Breast epithelium (tissue), 4 donors: ENCODE measurements at places on chromosomes 16 and 17. TPM values are rescaled to one million over a fixed set of nuclear protein-coding genes. Genes with fewer than 3 reads are reported as not detected.

Gene HOXB2
- total RNA-seq, result 19.6 TPM

Gene PIMREG
- total RNA-seq, result not detected

Gene KRT39
- not detected for total RNA-seq

Gene TBC1D3G
- not detected for total RNA-seq

Gene ABCA9
- 92.7 TPM for total RNA-seq

- H3K4me3 ChIP-seq, result no peak overlapping the region
- H3K36me3 ChIP-seq, result no peaks in the 10 kb centered on the region
- H3K4me1 ChIP-seq, result no peaks in the 10 kb centered on the region
- H3K27me3 ChIP-seq, result no peaks in the 10 kb centered on the region
- DNase-seq, result no peak
- H3K27ac ChIP-seq, result peak overlapping the region; percentile 80
Observed at GRCh38 chr16:58265480-58266052, 29.3 kb downstream of the PRSS54 start.

DNA sequence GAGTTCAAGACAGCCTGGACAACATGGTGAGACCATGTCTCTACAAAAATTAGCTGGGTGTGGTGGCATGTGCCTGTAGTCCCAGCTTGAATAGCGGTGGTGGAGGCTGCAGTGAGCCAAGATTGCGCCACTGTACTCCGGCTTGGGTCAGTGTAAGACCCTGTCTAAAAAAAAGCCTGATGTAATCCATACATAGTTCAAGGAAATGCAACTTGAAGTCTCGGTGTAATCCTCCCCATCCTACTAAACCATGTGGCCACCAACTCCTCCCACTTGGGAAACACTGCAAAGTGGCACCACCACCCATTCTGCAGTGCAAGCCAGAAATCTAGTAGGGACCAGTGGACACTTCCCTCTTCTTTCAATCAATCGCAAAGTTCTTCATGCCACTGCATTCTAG is 5.4 kb upstream of the KPNB1 start:
- no peak overlapping the region for H3K4me3 ChIP-seq
- no peaks in the 10 kb centered on the region for H3K4me1 ChIP-seq
- H3K27ac ChIP-seq, result no peak overlapping the region
- H3K27me3 ChIP-seq, result no peaks in the 10 kb centered on the region
- no peak for DNase-seq
- H3K36me3 ChIP-seq, result no peaks in the 10 kb centered on the region

DNA sequence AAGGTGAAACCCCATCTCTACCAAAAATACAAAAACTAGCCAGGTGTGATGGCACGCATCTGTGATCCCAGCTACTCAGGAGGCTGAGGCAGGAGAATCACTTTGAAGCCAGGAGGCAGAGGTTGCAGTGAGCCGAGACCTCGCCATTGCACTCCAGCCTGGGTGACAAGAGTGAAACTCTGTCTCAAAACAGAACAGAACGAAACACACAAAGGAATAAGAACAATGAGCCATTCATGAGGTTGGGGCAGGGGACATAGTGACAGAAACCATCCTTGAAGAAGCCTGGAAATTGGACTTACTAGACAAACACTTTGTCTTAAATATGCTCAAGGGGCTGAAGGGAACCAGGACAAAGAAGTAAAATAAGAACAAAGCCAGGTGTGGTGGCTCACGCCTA is 39.4 kb downstream of the WDR45B start:
- H3K4me3 ChIP-seq, result no peak overlapping the region
- H3K36me3 ChIP-seq, result no peaks in the 10 kb centered on the region
- H3K27me3 ChIP-seq, result no peaks in the 10 kb centered on the region
- no peak for DNase-seq

DNA sequence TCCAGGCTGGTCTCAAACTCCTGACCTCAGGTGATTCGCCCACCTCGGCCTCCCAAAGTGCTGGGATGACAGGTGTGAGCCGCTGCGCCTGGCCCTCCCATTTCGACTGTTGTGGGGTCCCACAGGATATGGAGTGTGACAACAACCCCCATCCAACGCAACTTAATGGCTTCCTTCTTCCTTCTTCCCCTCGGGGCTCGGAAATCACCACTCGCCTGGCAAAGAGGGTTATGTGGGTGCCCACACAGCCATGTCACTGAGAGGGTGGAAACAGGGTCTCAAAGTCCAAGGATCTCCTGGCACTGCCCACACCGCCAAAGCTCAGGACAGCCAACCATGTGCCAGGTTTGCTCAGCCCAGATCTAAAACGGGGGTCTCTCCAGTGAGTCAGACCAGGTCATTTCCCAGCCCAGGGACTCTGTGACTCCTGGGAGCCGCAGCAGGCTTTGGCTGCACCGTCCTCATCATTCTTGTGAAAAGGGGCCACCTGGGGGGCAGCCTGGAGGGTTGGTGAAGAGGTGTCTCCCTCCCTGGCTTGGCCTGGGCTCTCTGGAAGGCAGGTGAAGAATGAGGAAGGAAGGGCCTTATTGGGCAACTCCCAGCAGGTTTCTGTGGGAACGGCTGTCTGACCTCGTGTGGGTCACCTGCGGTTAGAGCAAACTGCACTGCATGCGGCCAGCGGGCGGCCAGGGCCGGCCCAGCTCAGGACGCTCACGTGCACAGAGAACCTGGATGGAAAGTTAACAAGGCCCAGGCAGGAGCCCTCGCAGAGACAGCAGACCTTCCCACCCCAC is 25.3 kb upstream of the LITAF start:
- H3K27me3 ChIP-seq, result no peaks in the 10 kb centered on the region
- H3K36me3 ChIP-seq, result no peaks in the 10 kb centered on the region
- peak overlapping the region; percentile 89 for H3K27ac ChIP-seq
- H3K4me1 ChIP-seq, result no peaks in the 10 kb centered on the region
- no peak overlapping the region for H3K4me3 ChIP-seq
- peak; percentile 87 for DNase-seq

DNA sequence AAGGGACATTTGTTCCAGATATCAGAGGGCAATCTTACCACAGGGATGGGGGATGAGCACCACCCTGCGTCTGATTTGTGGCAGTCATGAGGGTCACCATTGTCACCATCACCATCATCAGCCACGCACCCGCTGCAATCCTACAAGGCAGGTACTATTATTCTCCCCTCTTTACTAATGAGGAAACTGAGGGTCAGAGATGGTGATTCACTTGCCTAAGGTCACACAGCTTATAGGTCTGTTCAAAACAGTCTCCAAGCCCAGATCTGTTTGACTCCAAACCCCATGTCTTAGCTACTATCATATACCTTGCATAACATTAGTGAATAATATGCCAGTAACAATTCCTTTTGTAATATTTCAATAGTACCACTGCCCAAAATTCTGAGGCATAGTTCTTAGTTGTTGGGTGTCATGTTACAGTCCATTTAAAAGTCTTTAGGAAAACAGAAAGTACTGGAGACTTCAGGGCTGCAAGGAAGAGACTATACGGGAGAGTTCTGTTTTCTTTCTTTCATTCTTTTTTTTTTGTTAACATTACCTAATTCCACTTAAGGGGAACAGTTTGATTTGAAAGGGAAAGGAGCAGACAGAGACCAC is 166.4 kb downstream of the C16orf95 start:
- H3K27me3 ChIP-seq, result no peaks in the 10 kb centered on the region
- no peak for DNase-seq
- H3K4me1 ChIP-seq, result no peaks in the 10 kb centered on the region
- no peak overlapping the region for H3K4me3 ChIP-seq
- no peak overlapping the region for H3K27ac ChIP-seq

DNA sequence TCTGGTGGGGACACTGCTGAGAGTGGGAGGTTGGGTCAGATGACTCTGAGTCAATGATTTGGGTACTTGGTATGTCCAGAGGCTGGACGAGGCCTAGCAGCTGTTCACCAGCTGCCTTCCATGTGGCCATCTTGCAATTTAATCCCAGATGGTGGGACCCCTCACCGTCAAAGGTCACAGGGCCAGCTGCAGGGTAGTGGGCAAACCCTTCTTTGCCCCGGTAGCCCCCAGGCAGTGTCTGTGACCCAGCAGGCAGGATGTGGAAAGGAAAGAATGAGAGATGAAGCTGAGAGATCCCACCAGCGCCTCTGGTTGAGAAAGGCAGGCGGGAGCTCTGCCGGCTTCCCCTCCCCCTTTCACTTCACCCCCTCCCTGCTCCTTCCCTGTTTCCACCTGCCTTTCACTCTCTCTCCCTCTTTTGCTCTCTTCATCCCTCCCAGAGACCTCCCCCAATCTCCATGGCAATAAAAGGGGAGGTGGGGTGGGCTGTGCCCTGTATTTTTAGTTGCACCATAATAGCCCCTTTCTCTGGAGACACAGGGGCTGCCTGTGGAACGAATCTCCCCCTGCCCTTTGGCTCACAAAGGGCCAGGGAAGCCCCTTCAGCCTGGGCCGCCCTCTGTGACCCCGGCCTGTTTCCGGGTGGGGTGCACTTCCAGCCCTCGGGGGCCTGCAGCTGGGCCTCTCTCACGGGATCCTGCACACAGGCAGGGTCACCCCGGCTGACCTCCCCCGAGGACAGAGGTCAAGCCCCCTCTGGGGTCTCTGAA is 20.2 kb downstream of the CDK5RAP3 start:
- no peak for DNase-seq
- no peak overlapping the region for H3K4me3 ChIP-seq
- H3K4me1 ChIP-seq, result no peaks in the 10 kb centered on the region
- no peaks in the 10 kb centered on the region for H3K27me3 ChIP-seq
- H3K27ac ChIP-seq, result no peak overlapping the region
- no peaks in the 10 kb centered on the region for H3K36me3 ChIP-seq

DNA sequence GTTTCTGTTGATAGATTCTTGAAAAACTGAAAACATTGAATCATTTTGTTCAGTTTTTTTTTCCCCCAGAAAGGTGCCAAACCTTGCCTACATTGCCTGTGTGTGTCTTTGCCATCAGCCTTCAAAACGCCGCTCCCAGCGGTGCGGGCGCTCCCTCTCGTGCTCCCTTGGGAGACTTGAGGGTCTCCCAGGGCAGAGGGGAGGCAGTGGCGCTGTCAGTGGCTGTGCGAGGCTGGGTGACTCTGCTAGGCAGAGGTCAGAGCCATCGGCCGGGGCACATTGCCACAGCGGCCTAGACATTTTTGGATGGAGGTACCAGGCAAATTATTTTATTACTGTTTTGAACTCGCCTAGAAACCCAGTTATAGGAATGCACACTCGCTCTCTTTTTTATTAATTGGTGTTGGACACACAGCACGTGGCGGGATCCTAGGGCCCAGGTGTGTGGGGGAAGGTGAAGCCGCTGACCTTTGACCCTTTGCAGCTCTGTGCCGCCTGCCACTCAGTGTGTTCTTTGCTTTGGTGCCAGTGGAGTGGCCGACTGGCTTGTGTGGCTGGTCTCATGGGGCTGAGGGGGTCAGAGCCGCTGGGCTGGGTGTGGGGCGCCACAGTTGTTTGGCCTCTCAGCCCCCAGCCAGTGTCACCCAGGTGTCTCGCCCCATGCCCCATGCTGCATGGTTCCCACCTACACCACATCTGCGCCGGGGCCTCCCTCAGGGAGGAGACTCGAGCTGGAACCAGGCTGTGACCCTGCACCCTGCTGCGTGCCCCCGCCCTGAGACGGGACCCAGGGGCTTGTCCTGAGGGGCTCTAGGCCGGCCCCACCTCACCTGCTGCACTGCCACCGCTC is 115.7 kb downstream of the BANP start:
- H3K4me3 ChIP-seq, result no peak overlapping the region
- DNase-seq, result no peak
- no peaks in the 10 kb centered on the region for H3K27me3 ChIP-seq
- H3K36me3 ChIP-seq, result no peaks in the 10 kb centered on the region
- H3K27ac ChIP-seq, result no peak overlapping the region
- H3K4me1 ChIP-seq, result no peaks in the 10 kb centered on the region

DNA sequence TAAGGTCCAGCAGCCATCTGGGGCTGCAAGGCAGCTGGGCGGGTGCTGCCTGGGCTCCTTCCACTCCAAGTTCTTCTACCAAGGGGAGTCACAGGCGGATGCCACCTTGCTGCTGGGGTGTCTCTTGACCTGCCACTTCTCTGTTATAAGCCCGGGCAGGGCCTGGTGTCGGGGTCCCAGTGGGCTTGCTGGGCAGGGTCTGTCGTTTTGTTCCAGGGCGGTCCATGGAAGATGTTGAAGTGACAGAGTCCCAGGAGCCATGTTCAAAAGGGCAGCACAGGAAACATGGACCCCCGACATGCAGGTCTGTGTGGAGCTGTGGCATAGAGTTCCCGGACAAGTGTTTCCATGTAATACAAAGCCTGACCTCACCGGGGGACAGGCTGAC is 91.1 kb downstream of the TNFRSF13B start:
- no peaks in the 10 kb centered on the region for H3K4me1 ChIP-seq
- DNase-seq, result no peak
- H3K4me3 ChIP-seq, result no peak overlapping the region

DNA sequence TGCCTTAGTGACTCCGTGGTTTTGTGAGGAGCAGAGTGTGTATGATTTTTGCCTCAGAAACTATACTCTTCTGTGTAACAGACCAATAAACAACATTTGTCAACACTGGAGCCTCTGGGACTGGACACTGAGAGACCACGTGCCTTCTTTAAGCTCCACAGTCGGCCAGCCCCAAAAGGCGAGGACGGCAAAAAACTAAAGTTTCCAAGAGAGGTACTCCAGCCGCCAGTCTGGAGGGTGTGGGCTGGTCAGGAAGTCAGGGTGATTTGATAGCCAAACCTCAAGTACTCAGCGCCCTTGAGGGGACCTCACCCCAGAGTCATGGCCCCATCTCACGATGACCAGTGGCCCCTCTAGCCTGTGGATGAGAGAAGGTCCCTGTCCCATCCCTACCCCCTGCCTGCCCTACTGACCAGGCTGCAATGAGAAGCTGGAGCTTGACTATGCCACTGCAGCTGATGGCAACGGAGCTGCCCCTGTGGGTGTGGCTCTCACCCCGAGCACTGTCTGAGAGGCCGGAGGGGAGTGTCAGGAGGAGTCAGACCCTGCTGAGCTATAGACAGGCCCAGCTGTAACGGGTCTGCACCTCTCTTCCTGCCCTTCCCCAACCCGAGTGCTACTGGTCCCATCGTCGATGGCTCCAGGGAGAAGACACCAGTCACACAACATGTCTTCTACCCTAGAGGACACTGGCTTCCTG is 19.8 kb downstream of the MNT start:
- DNase-seq, result no peak
- peaks cover 4% of the 10 kb centered on the region for H3K4me1 ChIP-seq
- H3K27me3 ChIP-seq, result no peaks in the 10 kb centered on the region
- no peak overlapping the region for H3K4me3 ChIP-seq

- no peaks in the 10 kb centered on the region for H3K4me1 ChIP-seq
- DNase-seq, result no peak
- no peak overlapping the region for H3K4me3 ChIP-seq
- H3K27me3 ChIP-seq, result no peaks in the 10 kb centered on the region
- no peaks in the 10 kb centered on the region for H3K36me3 ChIP-seq
- no peak overlapping the region for H3K27ac ChIP-seq
Observed at GRCh38 chr16:19184823-19185509, 16.9 kb downstream of the SYT17 start.

DNA sequence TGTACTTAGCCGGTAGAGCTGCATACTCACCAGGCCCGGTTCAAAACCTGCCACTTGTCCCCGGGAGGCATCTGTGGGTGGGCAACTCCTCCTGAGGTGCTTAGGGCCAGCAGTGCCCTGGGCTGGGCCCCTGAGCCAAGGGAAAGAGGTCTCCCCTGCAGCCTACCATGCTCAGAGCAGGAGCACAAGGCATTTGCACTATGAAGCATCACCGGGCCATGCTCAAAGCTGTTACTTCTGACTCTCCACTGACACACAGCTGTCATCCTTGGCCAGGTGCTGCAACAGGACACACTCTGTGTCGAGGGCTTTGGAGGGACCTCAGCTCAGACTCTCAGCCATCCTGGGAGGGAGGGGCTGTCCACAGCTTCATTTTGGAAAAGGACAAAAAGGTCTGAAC is 37.2 kb downstream of the SLC38A8 start:
- H3K4me3 ChIP-seq, result no peak overlapping the region
- no peaks in the 10 kb centered on the region for H3K36me3 ChIP-seq
- H3K27me3 ChIP-seq, result peaks cover 5% of the 10 kb centered on the region
- H3K27ac ChIP-seq, result no peak overlapping the region
- no peaks in the 10 kb centered on the region for H3K4me1 ChIP-seq
- no peak for DNase-seq
